ENCODE measurements at places on chromosomes 1 and 21. TPM values are rescaled to one million over a fixed set of nuclear protein-coding genes. Genes with fewer than 3 reads are reported as not detected.

Gene SFT2D2
- 98.3 TPM for total RNA-seq

Gene BSND
- not detected for total RNA-seq

Gene PMF1
- 57.3 TPM for total RNA-seq

Gene RAD54L
- total RNA-seq = 25.2 TPM

Gene OR2T33
- not detected for total RNA-seq

Gene OR2T2
- total RNA-seq = not detected

Gene TMEM125
- total RNA-seq = 20.7 TPM

Gene NTRK1
- total RNA-seq = not detected

Gene NASP
- 185 TPM for total RNA-seq

Gene SPRR5
- total RNA-seq = not detected

Gene LAMC1
- 368 TPM for total RNA-seq

Gene SERTAD4
- total RNA-seq = 5.5 TPM
